Erythroblast (primary cell): ENCODE measurements at places on chromosomes 3 and 15.

GRCh38 chr15:39643727-39644126 is 62.8 kb downstream of the THBS1 start:
- no peak for DNase-seq

GRCh38 chr3:12351145-12351544 is 62.3 kb downstream of the PPARG start:
- DNase-seq = no peak

- DNase-seq = no peak
Measured at GRCh38 chr15:85109333-85109732, 127.7 kb downstream of the PDE8A start.

DNA sequence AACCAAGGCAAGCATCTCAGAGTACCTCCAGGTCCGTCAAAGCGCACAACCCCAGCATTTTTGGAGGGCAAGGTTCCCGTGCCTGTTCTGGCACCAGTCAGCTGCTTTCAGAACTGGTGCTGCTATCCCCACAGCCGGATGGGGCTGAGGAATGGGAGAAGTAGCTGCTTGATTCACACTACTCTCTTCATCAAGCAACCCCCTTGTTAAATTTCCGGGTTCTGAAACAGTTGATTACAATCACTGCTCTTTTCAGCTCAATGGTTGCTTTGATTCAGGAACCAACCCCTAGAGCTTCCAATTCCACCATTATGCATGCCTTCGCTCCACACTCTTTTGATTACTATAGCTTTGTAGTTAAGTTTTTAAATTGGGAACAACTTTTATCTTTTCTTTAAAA is 12.3 kb upstream of the UBA7 start:
- no peak for DNase-seq

- DNase-seq = peak; percentile 11
Measured at GRCh38 chr3:62529230-62529629, 155.9 kb upstream of the FEZF2 start.

DNA sequence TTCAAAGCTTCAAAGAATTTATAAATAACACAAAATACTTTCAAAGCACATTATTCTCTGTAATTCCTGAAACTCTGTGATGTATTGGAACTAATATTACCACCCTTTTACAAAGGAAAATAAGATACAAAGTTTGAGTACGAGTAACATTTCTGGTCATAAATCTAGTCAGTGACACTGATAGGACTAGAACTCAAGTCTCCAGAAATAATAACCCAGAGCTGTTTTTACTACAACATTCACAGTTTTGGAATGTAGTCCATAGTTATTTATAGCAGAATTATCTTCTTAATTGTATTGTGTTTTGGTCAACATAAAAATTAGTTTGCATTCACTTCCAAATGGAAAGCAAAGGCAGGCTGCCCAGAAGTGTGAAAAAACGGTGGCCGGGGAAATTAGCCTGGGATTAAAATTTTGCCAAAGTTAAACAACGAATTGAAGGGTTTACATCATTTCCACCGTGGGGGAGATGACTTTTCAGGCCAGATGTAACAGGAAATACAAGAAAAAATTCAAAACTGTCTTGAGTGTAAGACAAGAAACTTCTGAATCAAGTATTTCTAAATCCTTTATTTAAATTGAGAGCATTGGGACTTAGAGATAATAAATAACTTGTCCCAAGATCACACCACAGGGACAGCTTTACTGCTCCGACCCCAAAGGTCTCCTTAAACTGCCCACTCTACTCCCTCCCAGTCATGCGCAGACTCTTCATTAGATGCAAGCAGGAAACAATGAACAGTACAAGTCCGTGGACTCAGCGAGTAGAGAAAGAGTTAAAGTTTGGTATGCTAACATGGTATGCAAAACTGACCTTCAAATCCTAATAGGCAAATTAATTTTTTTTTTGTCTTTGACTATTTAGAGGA is 74.3 kb upstream of the VGLL4 start:
- no peak for DNase-seq

DNA sequence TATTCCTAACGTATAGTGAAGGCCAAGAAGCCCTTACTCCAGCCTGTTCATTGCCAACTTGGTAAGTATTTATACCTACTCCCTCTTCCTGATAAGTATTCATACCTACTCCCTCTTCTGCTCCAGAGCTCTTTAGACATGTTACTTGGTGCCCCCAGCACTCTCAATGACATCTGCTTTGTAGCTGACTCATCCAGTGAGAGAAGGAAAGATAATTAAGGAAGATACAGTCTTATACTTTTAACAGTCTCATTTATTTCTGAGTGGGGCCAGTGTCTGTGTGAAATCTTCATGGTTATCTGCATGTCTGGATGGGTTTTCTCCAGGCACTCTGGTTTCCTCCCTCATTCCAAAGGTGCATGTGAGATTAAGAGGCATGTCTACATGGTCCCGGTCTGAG is 698.7 kb downstream of the FHIT start:
- DNase-seq = no peak

DNA sequence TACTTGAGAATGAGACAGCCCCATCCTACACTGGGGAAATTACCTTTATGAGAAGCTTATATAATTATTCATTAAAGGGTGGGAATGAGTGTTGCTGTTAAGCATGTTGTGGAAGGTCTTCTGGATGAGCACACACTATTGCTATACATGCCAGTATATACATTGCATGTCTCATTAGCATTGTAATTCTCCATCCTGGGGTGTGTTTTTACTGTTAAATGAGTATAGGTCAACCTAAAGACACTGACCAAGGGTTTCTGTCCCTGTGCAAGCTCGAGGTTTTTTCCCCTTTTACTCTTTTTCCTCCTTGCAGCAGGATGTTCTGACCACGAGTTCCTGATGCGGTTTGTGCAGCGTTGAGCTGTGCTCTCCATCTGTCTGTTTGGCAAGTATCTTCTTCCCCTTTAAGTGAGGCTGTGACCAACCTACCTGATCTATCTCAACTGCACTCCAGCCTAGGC is 7.2 kb upstream of the IVD start:
- DNase-seq = peak; percentile 19

- no peak for DNase-seq
Measured at GRCh38 chr15:65904301-65904700, 35.0 kb downstream of the RAB11A start.
